ENCODE measurements at places on chromosomes 2 and 18. TPM values are rescaled to one million over a fixed set of nuclear protein-coding genes. Genes with fewer than 3 reads are reported as not detected.

DNA sequence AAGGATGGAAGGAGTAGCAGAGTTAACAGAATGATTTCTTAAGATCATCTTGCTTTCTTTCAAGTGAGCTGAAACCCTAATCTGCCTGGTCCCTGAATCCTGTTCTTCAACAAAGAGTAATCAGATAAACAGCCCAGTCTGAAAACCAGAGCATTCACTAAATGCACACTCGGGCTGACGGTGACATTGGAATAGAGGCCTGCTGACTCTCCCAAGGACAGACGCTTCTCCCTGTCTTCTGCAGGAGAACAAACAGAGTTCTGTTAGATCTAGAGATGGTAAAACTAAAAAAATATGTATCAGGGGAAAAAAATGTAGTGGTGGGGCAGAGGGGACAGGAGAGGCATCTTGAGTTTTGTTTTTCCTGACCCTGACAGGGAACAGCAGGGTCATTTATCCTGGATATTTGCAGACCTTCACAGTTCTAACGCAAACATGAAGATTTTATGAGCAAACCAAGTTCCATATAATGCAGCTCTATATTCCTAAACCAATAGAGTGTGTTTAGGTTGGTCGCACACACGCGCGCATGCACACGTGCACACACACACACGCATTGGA lies 7.3 kb downstream of the MATN3 start:
- H3K4me3 ChIP-seq = no peak overlapping the region
- no peak overlapping the region for H3K27ac ChIP-seq
- no peaks in the 10 kb centered on the region for H3K27me3 ChIP-seq
- no peaks in the 10 kb centered on the region for H3K4me1 ChIP-seq
- DNase-seq = no peak

- no peak overlapping the region for H3K4me3 ChIP-seq
- no peaks in the 10 kb centered on the region for H3K36me3 ChIP-seq
- H3K27ac ChIP-seq = no peak overlapping the region
- no peaks in the 10 kb centered on the region for H3K27me3 ChIP-seq
Measured at GRCh38 chr2:205056151-205056561, 510.9 kb downstream of the PARD3B start.

DNA sequence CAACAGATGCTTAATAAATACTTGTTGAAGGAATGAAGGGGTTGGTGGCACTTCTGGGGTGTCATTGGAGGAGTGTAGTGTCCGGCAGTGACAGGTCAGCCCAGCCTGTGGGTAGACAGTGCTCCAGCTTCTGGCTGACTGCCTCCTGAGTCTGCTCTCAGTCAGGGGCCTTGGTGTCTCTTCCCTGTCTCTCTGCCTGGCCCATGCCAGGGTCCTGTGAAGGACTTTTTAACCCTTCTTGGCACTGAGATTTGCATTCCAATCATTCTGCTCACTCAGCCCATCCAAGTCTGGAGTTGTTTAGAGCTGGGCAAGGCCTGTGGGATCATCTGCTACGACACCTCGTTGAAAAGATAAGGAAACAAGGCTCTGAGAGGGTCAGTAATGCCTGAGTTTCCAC lies 1.4 kb upstream of the KCNK3 start:
- H3K27ac ChIP-seq = no peak overlapping the region
- no peak overlapping the region for H3K4me3 ChIP-seq
- no peaks in the 10 kb centered on the region for H3K4me1 ChIP-seq
- no peak for DNase-seq
- H3K27me3 ChIP-seq = peaks cover 14% of the 10 kb centered on the region
- H3K36me3 ChIP-seq = no peaks in the 10 kb centered on the region

- H3K27ac ChIP-seq = no peak overlapping the region
- no peaks in the 10 kb centered on the region for H3K27me3 ChIP-seq
- H3K36me3 ChIP-seq = no peaks in the 10 kb centered on the region
- no peak overlapping the region for H3K4me3 ChIP-seq
- H3K4me1 ChIP-seq = no peaks in the 10 kb centered on the region
Measured at GRCh38 chr2:12678186-12678585, 38.5 kb upstream of the TRIB2 start.

DNA sequence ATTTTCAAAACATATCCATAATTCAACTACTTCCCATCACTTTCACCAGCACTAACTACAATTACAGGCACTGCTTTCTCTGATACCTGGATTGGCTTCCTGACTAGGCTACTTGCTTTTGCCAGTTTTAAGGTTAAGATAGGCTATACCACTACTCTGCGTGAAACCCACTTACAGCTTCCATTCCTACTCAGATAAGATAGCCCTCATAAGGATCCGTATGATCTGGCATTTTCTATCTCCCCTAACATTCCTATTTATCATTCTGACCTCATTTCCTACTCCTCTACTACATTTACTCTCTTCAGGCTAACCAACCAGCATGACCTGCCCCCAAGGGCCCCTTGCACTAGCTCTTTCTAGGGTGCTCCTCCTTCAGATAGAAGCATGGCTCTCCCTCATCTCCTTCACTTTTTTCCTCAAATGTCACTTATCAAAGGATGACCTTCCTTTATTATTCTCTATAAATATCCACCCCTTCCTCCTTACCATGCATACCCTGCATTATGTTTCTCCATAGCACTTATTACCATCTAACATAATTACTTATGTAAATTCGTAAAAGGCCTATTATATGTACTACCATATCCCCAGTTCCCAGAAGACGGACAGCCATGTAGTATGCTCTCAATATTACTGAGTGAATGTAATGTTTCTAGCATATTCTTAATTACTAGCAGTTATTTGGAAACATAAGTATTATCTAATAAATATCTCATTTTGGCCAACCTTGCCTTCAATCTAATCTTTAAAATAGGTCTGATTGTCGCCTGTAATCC lies 4.4 kb downstream of the TIA1 start:
- no peak overlapping the region for H3K27ac ChIP-seq
- no peak for DNase-seq
- no peak overlapping the region for H3K4me3 ChIP-seq
- H3K36me3 ChIP-seq = peaks cover 5% of the 10 kb centered on the region
- H3K4me1 ChIP-seq = peaks cover 46% of the 10 kb centered on the region
- no peaks in the 10 kb centered on the region for H3K27me3 ChIP-seq

GRCh38 chr2:46134531-46135227 lies 162.5 kb upstream of the EPAS1 start:
- DNase-seq = no peak
- H3K36me3 ChIP-seq = no peaks in the 10 kb centered on the region
- no peaks in the 10 kb centered on the region for H3K4me1 ChIP-seq

DNA sequence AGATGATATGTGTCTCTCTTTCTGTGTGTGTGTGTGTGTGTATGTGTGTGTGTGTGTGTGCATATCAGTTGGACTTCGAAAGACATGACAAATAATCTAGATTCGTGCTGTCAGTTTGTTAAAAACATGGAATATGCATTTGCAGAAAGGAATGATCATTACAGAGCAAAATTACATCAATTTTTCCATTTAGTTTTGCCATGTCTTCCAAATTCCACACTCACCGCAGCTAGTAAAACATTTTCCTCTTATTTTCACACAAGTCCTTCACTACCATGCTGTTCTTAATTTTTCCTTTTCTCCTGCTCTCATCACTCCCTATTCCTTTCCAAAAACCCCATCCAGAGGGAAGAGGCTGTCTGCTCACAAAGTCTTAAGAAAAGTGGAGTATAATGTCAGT lies 1191.4 kb upstream of the SLC39A10 start:
- DNase-seq = no peak
- H3K36me3 ChIP-seq = no peaks in the 10 kb centered on the region
- H3K27me3 ChIP-seq = no peaks in the 10 kb centered on the region
- no peak overlapping the region for H3K27ac ChIP-seq
- no peaks in the 10 kb centered on the region for H3K4me1 ChIP-seq

DNA sequence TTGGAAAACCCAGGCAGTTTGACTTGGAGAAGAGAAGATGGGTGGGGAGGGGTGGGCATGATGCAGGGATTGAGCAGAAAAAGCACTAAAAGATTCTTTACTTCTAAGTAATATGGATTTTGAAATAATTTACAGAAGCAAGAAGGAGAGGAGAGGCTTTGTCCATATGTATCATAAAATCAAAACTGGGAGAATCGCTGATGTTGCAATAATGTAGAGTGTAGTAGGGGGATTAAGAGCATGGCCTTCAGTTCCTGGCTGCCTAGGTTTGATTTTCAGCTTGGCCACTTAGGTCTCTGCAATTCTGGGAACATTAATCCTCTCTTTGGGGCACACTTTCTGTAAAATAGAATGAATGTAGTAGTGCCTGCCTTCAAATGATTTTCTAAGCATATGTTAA lies 1760.4 kb upstream of the CELF4 start:
- H3K36me3 ChIP-seq = no peaks in the 10 kb centered on the region
- no peaks in the 10 kb centered on the region for H3K27me3 ChIP-seq
- DNase-seq = no peak
- no peaks in the 10 kb centered on the region for H3K4me1 ChIP-seq

Gene SERPINB10
- total RNA-seq = not detected

Gene TSPYL6
- total RNA-seq = not detected

Gene FHL2
- total RNA-seq = 3.5 TPM

Gene PARD6G
- 0.48 TPM for total RNA-seq

Gene CACNB4
- total RNA-seq = 0.20 TPM
